ENCODE measurements at places on chromosomes 13 and 19.

DNA sequence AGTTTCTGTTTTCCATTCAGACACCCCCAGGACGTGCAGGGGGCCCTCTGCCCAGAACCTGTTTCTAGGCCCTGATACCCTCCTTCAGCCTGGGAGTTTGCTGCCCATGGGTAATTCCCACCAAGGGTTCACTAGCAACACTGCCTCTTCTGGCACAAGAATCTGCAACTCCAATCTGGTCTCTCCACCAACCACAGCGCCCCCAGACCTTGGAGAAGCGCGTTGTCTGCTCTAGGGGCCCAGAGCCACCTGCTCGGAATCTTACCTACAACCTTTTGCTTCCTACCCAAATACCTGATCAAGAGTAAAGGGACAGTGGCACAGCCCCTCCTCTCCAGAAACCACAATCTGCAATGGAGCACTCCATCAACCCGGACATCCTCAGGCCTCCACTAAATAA is 763 bp downstream of the ZNF180 start:
- DNase-seq = no peak

DNA sequence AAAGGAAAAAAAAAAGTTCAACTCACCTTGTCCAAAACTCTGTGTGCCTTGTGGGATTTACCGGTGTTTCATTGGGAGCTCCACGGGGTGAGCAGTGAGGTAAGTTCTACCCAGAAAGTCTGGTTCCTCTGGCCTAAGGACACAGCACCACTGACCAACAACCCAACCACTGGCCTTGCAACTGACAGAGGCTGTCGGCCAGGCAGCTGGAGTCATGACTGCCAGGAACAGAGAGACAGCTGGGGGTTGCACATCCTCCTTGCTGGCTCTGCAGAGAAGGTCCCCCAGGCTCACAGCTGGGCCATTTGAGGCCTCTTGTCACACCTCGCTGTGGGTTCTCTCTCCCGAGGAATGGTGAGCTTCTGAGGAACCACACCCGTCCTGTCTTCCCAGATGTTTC is 59.5 kb downstream of the ANKRD10 start:
- no peak for DNase-seq

DNA sequence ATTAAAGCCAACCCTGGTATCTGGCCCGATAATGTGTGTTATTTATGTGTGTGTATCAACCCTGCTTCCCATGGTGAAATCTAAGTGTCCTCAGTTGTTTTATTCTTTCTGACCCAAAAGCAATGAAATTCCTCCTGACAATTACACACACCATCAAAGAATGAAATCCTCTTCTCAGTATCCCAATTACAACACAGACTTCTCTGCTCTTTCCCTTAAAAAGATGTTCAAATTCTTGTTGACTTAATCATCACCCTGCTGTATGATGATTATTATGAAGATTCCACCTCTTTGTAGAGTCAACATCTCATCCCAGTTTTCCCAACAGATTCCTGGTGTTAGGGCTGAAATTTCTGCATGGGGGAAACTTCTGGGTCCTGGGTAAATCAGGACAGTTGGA is 8.9 kb upstream of the TRPC4 start:
- no peak for DNase-seq

- DNase-seq = no peak
Measured at GRCh38 chr13:33174491-33174890, 111.1 kb downstream of the STARD13 start.

GRCh38 chr19:3975144-3975543 is 4.2 kb upstream of the DAPK3 start:
- no peak for DNase-seq

DNA sequence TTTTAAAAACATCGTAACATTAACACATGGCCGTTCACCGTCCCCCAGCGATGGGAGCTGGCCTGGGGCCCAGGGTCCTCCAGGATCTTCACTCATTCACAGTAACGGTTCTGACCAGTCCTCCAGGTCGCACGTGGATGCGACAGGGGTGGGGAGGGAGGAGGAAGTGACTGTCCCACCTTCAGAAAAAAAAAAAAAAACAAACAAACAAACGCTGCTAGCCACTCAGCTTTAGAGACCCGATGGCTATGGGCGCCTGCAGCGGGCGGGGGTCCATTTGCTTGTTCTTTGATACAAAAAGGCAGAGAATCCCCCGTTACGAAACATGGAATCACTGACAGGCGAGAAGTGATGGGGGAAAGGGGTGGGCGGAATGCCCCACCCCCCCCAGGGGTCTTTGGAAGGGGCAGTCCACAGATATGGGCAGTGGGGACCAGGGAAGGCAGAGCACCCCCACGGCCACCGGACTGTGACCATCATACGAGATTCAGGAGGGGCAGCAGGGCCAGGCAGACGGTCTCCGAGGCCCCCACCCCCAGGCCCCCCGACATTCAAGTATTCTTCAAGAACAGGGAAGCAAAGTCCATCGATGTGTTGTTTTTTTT is 13.3 kb downstream of the MKNK2 start:
- no peak for DNase-seq

DNA sequence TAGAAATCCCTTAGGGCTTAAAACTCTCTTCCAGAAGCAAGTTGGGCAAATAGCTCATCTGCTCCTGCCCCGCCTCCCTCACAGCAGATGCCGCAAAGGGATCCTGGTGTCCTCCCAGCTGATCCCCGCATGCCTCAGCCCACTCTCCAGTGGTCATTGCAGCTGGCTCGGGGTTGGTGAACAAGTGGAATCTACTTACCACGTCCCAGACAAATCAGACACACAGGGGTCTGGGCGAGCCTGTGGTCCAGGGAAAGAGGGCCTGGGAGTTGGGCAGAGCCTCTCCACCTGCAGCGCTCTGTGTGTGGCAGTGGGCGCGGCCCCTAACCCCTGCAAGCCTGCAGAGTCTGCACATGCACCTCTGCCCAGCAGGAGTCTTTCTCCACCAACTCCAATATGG is 10.8 kb upstream of the C19orf33 start:
- no peak for DNase-seq

DNA sequence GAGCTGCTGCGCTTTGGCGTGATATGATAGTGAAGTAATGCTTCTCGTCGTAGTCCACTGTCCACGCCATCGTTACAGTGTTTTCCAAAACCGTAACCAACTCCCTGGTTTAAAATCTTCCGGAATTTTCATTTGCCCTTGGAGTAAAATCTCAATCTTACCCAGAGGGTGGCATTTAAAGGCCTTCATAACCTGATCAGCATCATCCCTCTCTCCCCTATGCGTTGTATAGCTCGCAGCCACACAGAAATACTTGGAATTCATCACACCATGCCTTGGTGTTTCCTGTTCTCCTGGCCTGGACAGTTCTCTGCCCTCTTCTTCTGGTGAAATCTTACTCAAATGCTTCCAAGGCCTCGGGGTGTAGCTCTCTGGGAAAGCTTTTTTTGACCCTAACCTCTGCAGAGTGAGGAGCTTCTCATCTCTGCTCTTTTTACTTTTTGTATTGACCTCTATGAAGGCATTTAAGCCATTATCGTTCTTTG is 839 bp downstream of the MPHOSPH8 start:
- peak; percentile 52 for DNase-seq

DNA sequence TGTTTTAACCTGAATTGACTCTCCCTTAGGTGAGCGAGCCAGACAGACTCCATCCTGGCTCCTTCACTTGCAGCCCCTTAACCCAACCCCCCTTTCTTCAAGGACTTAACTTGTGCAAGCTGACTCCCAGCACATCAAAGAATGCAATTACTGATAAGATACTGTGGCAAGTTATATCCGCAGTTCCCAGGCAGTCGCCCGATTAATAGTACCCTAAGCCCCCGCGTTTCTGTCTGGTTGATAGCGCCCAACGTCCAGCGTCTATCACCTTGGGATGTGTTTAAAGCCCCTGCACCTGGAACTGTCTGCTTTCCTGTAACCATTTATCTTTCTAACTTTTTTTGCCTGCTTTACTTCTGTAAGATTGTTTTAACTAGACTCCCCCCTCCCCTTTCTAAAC is 6.2 kb downstream of the HSD17B14 start:
- DNase-seq = no peak

All from fibroblast of the aortic adventitia (primary cell).